ENCODE measurements at places on chromosomes 11 and 22.

DNA sequence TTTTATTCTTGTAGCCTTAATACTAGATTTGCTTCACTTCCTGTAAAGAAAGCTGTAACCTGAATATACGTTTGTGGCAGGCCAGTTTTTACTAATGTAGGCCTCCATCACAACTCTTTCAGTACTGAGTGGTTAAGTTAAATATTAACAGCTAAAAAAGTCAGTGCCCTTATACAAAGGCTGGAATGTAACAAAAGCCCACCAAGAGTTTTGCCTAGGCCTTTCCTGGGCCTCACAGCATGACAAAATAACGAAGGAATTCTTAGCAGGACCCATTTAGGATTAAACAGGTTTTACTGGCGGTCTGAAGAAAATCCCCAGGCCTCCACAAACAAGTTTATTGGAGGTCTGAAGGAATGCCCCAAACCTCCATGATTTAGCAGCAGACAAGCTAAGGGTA is 43.7 kb downstream of the PIWIL3 start:
- DNase-seq = no peak

GRCh38 chr11:113476553-113476952 is 1.4 kb upstream of the DRD2 start:
- no peak for DNase-seq

- no peak for DNase-seq
Observed at GRCh38 chr11:134406264-134407185, 5.5 kb downstream of the B3GAT1 start.

- no peak for DNase-seq
Observed at GRCh38 chr22:22812031-22812905, 75.3 kb upstream of the IGLL5 start.

GRCh38 chr11:67468056-67468455 is 995 bp downstream of the TMEM134 start:
- peak; percentile 44 for DNase-seq

DNA sequence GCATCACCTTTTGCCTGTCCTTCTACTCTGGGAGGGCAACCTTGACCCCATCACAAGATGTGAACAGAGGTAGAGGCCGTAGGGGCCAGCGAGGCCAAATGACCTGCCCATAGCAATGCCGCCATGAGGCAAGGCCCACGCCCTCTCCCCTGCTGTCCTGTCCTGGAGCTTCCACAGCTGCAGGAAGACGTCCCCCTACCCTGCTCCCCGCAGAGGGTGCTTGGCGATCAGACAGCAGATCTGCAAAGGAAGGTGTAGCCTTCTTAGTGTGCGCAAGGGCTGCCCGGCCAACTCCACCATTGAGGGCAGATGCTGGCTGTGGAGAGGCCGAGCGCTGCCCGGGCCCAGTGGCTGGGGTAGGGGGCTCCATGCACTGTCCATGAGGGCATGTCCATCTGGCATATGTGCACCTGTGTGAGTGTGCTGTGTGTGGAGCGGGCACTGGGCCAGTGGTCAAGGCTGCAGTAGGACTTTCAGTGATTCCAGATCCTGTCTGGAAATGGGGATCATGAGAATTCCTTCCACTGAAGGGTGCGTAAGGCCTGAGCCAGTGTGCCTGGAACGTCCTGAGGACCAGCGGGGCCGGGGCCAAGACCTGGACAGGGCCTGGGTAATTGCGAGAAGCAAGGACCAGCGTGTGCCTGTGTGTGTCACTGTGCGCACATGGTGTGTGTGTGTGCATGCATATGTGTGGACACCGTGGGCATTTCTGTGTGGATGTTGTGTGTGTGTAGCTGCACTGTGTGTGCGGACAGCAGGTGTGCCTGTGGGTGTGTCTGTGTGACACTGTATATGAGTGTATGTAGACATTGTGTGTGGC is 11.0 kb downstream of the TRPM5 start:
- no peak for DNase-seq

GRCh38 chr11:16299390-16299789 is 57.0 kb downstream of the SOX6 start:
- DNase-seq = no peak

- DNase-seq = no peak
Observed at GRCh38 chr11:9347100-9347499, 32.7 kb upstream of the TMEM41B start.

- peak; percentile 90 for DNase-seq
Observed at GRCh38 chr22:42444077-42444904, 12.1 kb upstream of the NFAM1 start.

GRCh38 chr11:37595845-37596244 is 997.8 kb upstream of the RAG2 start:
- DNase-seq = no peak

DNA sequence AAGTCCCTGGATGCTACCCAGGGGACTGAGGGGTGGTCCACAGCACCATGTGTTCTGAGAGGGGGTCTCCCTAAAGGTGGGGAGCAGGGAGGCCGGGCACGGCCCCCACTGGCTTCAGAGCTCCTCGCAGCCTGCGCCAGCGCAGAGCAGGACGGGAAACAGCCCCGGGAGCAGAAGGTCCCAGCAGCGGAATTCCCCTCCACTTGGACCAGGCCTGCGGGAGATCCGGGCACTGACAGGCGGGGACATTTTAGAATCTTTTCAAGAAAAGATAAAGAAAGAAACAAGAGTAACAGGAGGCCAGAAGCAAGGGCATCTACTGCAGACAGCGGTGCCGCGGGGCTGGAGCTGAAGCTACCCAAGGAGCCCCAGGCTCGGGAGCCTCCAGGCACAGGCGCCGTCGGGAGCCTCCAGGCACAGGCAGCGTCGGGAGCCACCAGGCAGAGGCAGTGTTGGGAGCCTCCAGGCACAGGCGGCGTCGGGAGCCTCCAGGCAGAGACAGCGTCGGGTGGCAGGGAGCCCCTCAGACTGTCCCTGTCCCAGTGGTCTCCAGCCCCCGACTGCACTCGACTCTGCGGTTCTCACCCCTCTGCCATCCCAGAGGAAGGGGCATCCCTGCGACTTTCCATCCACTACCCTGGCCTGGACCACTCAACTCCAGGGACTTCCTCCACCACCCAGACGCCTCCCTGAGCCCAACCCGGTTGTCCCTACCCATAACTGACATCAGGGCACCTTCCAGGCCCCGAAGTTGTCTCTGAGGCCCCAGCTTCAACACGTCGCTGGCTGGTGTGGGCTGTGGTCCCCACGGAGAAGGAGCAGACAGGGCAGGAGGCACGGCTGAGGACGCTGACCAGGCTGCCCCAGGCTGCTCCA is 211.1 kb downstream of the BRD1 start:
- no peak for DNase-seq

DNA sequence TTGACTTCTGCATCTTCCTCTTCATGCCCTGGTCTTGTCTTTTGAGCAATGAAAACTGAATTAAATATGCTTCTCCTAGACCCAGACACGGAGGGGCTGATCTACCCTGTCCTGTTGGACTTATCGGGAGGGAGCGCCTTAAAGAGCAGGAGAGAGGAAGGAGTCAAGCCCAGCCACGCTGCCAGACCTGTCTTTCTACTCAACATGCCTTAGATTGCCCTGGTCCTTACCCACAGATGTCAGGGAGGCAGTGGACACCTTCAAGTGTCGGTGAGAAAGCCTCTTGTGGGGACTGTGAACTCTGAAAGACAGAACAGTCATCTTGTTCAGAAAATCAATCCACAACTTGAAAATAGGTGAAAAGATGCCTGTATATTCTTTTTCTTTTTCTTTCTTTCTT is 61.8 kb downstream of the IRAG1 start:
- no peak for DNase-seq

Measured in activated T-cell treated with anti-CD3 and anti-CD28 coated beads, Interleukin-2, amount 50 U/mL, for 48 hours (primary cell).